ENCODE measurements at places on chromosomes 3 and 15.

DNA sequence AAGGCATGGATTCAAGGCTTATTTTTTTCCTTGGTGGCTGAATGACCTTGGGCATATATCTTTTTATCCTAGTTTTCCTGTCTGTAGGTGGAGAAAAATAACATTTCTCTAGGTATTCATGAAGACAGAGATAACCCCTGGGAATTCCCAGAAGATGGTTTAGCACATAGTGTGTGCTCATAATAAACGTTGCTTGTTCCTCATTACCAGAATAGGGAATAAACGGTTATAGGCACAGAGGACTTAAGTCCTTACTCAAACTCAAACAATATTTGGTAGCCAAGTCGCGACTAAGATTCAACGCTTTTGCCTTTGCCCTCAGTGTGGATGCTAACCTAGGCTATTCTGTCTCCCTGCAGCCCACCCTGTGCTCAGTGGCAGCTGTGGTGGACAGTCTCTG, 51.6 kb upstream of the MITF start:
- no peak for DNase-seq

DNA sequence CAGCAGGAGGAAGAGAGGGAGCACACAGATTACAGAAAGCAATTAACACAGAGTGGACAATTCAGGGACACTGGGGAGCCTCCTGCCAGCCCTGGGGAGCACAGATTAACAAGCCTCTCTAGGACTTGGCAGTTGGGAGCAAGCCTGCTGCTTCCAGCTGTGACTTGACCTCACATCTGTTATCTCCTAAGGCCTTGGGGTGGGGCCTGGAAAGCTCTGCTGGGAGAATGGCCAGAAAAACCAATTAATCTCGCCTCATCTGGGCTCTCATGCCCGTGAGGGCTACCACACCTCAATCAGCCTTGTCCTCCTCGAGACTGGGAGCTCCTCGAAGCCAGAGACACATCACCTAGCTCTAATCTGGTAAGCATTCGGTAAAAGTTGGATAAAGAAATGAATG, 39.1 kb downstream of the SEMA5B start:
- DNase-seq, result no peak

DNA sequence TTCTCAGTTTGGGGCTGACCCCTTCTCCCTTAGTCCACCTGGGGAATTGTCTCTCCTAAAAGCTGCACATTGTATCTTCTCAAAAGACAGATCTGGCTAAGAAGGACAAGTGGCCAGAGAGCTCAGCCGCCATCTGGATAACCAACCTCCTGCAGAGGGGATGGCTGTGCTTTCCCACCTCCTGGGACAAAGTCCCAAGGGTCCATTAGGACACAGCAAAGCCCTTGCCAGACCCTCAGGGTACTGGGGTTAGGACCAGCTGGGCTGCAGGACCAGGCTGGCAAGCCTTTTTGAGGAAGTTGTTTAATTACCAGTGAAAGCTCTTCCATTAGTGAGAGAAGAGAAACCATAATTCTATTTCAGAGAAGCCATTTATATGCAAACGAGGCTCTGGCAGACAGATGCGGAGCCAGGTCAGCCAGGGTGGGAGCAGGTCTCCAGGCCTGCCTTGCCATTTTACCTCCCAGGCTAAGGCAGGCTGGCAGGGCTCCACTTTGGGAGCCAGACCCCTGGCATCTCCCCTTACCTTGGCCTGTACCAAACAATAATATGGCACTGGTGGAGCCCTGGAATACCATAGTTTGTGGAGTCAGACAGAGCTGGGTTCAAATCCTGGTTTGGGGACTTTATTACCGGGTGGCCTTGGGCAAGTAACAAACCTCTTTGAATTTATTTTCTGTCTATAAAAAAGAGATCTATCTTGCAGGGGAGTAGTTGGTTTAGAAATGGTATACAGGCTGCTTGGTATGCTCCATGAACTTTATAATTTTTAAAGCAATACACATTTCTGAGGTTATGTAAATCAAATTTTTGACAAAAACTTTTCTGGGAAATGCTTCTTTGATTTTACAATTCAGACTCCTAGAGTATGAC, 17.9 kb downstream of the SHF start:
- no peak for DNase-seq

DNA sequence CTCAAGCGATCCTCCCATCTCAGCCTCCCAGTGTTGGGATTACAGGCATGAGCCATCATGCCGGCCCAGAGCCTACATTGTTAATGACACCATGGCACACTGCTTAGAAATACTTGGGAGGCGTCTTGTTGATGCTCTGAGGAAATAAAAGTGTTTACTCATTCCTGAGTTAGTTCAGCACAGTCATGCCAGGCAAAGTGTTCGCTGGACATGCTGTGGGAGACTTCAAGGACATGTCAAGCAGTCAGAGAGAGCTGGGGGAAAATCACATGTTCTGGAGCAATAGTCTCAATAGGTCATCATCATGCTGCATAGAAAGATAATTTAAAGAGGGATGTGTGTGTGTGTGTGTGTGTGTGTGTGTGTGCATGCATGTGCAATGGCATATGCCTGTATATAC, 37.5 kb downstream of the TTC23 start:
- DNase-seq, result peak; percentile 81

DNA sequence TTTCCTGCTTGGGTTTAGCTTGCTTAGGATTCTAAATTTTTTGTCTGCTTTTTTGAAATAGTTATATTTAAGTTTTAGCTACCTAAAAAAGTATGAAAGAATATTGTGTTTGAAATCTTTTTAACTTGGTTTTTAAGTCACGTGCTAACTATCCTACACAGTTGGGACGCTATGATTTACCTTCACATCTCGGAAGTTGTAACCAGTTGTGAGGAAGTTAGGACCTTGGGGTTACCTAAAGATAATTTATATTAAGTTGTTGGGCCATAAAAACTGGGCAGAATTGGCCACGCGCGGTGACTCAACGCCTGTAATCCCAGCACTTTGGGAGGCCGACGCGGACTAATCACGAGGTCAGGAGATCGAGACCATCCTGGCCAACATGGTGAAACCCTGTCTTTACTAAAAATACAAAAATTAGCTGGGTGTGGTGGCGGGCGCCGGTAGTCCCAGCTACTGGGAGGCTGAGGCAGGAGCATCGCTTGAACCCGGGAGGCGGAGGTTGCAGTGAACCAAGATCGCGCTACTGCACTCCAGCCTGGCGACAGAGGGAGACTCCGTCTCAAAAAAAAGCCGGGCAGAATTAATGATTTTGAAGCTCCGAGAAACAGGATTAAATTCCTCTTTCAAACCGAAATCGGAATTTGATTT, 1.0 kb downstream of the ZFAND6 start:
- peak; percentile 14 for DNase-seq

- DNase-seq, result no peak
These were observed 31.6 kb downstream of the PYDC2 start for GRCh38 chr3:191492601-191493000.

- peak; percentile 30 for DNase-seq
These were observed 770.2 kb upstream of the ALCAM start for GRCh38 chr3:104596551-104596950.

GRCh38 chr3:99869621-99870020, 52.0 kb downstream of the CMSS1 start:
- no peak for DNase-seq

- no peak for DNase-seq
These were observed 55.9 kb downstream of the SGO1 start for GRCh38 chr3:20130106-20130505.

- DNase-seq, result no peak
These were observed 205.0 kb downstream of the AGBL1 start for GRCh38 chr15:86284635-86285034.

DNA sequence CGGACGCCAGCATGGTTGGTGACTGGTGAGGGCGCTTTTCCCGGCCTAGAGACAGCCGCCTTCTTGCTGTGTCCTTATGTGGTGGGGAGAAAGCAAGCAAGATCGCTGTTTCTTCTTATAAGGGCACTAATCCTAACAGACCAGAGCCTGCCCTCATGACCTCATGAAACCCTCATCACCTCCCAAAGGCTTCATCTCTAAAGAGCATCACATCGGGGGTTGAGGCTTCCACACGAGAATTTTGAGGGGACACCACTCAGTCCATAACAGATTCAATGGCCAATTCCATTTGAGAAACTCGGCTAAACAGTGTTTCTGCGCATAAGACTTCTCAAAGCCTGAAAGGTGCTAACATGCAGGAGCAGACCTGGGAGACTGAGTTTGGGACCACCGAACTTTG, 54.0 kb downstream of the VGLL4 start:
- DNase-seq, result no peak

- DNase-seq, result no peak
These were observed 21.0 kb downstream of the ILDR1 start for GRCh38 chr3:122000936-122001605.

DNA sequence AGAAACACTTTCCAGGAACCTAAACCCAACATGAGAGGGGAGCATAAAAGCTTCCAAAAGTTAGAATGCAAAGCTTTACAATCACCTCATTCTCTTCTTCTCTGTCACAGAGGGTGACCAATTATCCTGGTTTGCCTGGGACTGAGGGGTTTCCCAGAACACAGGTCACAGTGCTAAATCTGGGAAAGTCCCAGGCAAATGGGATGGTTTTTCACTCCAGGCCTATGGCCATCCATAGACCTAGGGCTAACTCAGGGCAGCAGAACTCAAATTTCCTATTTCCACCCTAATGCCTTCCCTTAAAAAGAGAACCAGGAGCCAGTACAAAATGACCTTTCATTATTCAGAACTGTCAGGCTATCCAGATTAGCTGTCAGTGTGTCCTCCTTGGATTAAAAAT, 77.0 kb downstream of the TM4SF4 start:
- DNase-seq, result no peak

GRCh38 chr3:76370749-76371520, 585.6 kb upstream of the ZNF717 start:
- no peak for DNase-seq

- peak; percentile 40 for DNase-seq
These were observed 52.8 kb downstream of the PLXNA1 start for GRCh38 chr3:127035677-127036076.

DNA sequence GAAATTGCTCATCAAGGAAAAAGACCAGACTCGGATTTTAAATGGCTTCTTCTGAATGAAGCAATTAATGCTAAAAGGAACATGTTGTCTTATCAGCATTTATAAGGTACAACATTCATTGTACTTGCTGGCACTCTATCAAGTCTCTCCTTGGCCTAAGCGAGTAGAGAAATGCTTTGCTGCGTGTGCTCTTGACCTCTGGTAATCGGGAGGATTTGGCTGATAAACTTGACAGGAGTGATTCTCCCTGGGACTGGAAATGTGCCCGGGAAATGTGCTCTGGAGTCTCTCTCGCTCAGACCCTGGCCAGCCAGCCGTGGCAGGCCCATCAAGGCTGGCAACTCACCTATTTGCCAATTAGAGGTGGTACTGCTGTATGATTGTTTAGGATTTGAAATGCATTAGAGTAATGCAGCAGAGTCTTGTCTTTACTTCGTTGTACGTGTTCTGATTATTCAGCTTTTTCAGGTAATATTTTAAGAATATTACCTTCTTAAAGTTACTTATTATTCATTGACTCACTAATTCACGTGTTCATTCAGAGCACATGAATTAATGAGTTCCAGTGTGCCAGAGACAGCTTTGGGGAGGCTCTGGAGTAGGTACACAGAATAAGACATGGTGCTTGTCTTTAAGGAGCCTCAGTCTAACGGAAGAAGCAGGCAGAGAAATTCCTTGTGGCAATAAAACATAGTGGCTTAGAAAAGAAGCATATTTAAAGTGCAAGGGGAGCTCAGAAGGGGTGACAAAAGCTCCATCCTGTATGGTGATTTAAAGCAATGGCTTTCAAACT, 48.0 kb upstream of the TPRG1 start:
- no peak for DNase-seq

DNA sequence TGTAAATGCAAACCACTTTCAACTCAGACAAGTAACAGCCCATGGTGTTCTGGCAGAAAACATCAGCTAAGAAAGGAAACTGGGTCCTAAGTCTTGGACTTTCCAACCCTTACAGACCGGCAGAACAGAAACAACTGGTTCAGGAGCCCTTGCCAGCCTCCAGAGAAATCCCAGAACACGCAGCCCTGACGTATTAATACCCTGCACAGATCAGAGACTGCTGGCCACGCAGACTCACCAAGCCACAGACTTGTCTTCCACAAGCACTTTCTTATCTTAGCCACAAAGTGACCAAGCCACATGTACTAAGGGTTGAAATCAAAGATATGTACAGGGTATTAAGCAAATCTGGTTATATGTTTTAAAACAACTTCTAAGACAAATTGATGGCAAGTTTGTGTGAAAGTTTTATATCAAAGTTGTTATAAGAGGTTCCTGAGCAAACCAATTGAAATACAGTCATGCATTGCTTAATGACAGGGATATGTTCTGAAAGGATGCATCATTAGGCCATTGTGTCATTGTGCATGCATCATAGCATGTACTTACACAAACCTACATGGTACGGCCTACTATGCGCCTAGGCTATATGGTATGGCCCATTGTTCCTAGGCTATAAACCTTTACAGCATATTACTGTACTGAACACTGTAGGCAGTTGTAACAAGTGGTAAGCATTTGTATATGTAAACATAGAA, 36.8 kb downstream of the BTD start:
- no peak for DNase-seq

GRCh38 chr3:177554895-177555759, 357.8 kb upstream of the TBL1XR1 start:
- DNase-seq, result peak; percentile 4

GRCh38 chr3:188062216-188062615, 91.7 kb upstream of the LPP start:
- DNase-seq, result no peak

DNA sequence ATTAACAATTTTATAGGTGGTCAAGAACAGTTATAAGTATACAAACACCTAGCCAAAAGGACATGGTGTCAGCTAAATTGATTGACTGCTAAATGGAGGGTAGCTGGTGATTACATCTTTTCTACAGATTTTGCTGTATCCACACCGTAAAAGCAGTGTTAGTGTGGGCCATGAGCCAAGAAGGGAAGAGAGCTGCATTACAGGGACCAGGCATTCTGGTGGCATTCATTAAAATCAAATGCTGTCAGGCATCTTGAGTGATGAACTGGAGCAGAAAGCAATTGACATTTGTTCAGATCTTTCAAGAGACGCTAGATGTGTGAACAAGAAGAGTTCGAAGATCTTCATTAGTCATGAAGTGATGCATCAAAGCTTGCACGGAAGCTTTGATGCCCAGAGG, 177.9 kb downstream of the ARPP21 start:
- no peak for DNase-seq

GRCh38 chr3:191369616-191370010, 39.3 kb upstream of the UTS2B start:
- no peak for DNase-seq

DNA sequence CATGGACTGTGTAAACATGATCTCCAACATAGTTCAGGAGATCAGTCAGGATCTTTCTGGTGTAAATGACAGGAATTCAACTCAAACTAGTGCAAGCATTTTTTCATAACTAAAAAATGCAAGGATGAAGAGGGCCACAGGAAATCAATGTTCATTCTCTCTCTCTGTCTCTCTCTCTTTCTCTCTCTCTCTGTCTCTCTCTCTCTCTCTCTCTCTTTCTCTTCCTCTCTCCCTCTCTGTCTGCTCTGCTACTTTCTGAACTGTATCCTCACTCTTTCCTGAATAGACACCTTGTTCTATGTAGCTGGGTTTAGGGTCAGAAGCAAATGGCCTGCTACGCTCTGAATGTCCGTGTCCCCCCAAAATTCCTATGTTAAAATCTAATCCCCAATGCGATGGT, 240.9 kb upstream of the UBE2E2 start:
- DNase-seq, result no peak

- DNase-seq, result no peak
These were observed 67.0 kb downstream of the MCTP2 start for GRCh38 chr15:94298364-94298763.

- no peak for DNase-seq
These were observed at the start of gene RASGRF1 for GRCh38 chr15:79090487-79091203. Gene RASGRF1, minus strand, starts transcription at chr15:79090780. Its CDS starts 282 bp downstream, at chr15:79090498.

Data from NCI-H460 (cell line).